Activated T-cell treated with anti-CD3 and anti-CD28 coated beads, Interleukin-2, amount 50 U/mL, for 48 hours (primary cell): ENCODE measurements at places on chromosomes 7 and 10.
A peak's percentile ranks its signal among the peaks of the same experiment; 100 is the strongest.

- DNase-seq: no peak
Measured at GRCh38 chr7:153090764-153091163, 331.2 kb downstream of the ACTR3B start.

DNA sequence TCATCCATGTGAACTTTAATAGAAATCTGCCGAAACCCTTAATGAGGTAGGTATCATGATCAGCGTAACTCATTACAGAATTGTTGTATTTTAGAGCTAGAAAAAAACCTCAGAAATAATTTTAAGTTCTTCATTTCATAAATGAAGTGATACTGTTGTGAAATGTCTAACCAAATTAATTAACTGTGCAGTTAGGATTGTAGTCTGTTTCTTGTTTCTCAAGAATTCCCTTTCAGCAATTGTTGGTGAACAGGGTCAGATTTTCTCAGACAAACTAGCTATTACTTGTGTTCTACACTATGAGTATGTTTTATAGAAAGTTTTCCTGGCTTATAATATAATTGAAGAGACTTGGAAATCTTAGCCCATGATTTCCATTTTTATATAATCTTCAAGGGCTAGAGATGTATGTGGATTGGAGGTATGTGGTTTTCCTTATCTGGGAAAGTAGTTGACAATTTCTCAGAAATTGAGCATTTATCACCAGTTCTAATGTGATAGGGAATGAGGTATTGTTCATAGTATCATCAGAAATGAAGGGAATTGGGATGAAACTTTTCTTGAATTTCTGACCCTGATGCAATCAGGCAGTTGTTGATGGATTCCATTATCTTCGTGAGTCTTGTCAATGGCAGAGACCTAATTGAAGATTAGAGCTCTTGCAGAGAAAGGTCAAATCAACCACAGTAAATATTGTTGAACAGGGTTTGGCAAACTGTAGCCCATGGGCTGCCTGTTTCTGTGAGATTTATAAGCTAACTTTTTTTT, 55.0 kb downstream of the ST7 start:
- DNase-seq: no peak

DNA sequence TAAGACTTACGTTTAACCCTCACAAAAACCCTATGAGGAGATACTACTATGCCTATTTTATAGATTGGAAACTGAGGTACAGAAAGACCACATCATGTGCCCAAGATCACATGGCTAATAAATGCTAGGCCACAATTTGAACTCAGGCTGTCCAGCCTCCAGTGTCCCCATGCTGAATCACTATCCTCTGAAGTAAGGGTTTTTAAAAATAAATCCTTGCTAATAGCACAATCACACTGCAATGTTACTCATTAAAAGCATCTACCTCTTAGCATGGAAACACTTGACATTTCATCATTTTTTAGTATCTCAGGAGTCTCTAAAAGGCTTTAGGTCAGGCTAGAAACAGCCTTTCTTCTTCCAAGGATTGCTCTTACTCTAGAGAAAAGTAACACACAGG, 50.0 kb upstream of the PPP1R3C start:
- no peak for DNase-seq

GRCh38 chr7:120218712-120219111, 54.3 kb upstream of the KCND2 start:
- DNase-seq: no peak

DNA sequence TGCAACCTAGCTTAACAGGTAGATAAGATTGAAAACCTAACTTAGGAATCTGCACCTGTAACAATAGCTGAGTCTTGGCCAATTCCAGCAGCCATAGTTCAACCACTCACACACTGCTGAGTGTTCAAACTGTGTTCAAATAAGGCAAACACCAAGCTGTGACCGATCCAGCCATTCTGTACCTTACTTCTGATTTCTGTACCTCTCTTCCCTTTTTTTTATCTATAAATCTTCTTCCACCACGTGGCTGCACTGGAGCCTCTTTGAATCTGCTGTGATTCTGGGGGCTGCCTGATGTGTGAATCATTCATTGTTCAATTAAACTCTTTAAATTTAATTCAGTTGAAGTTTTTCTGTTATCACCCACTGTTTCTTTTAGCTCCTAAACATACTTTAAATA, 15.7 kb upstream of the FOXL3 start:
- no peak for DNase-seq

- peak; percentile 90 for DNase-seq
Measured at GRCh38 chr10:119305860-119306513, 98.6 kb downstream of the GRK5 start.

GRCh38 chr10:116848032-116848943, 1.0 kb upstream of the ENO4 start:
- DNase-seq: no peak

- no peak for DNase-seq
Measured at GRCh38 chr10:30454744-30455510, 20.9 kb downstream of the MAP3K8 start.

GRCh38 chr10:7795605-7796004, 7.6 kb downstream of the ATP5F1C start:
- DNase-seq: no peak

DNA sequence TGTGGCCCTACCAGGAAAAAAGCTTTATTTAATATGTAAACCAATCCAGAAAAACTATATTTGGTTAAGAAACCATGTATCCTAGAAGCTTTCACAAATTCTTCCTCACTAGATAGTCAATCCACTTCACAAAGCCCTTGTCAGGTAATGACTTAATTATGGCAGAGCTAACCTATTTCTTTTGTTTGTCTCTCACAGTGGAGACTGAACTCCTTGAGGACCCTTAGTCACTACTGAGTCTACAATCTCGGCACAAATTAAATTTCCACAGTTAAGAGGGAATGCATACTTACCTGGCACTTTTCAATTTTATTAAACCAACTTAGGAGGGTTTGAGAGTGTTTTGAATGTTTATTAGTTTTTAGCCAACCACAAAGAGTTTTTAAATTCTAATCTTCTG, 23.0 kb downstream of the WAPL start:
- DNase-seq: no peak

DNA sequence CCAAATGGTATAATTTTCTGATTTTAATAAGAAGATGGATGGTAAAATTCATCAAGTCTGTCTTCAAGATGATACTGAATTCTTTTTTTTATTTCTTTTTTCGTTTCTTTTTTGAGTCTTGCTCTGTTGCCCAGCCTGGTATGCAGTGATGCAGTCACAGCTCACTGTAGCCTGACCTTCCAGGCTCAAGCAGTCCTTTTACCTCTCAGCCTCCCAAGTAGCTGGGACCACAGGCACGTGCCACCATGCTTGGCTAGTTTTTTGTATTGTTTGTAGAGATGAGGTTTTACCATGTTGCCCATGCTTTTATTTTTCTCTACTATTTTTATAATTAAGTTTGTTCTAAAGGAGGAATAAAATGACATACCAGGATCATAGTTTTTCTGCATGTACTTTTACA, 52.1 kb upstream of the HELLS start:
- DNase-seq: no peak

DNA sequence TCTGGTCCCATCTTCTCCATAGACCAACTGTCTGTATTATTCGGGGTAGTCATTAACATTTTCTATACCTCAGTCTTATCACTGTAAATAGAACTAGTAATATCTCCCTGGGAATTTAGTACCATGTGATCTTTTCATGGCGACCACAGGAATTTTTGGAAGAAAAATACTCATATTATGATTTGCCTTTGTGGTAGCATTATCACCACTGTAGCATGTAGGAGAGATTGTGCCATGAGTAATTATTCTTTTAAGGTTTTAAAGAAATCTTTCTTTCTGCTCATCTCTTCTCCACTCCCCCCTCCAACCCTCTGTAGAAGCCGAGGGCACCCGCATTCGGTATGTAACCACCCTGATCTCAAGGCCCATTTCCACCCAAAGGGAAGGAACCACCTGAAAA, 25.0 kb downstream of the ZNF365 start:
- DNase-seq: no peak

- peak; percentile 78 for DNase-seq
Measured at GRCh38 chr10:6543431-6544005, 36.6 kb downstream of the PRKCQ start.

DNA sequence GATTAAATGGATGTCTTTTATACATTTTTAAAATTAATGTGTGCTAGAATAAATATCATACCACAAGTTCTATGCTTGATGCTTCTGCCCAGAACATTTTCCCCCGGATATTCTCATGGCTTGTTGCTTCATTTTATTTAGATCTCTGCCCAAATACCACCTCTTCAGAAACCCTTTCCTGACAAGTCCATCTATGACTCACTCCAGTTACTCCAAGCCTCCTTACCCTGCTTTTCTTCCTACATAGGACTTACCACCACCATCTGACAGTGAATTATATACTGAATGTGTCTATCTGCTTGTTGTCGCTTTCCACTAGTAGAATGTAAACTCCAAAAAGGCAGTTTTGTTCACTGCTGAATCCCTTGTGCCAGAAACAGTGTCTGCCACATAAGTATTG, 19.1 kb upstream of the ERVW-1 start:
- DNase-seq: no peak

GRCh38 chr7:12403287-12404181, at the start of gene VWDE:
Gene VWDE (minus strand): TSS chr7:12403865. CDS start chr7:12403716, 149 bp downstream.
- DNase-seq: peak; percentile 49

- DNase-seq: no peak
Measured at GRCh38 chr10:34164029-34164428, 651.1 kb downstream of the PARD3 start.

DNA sequence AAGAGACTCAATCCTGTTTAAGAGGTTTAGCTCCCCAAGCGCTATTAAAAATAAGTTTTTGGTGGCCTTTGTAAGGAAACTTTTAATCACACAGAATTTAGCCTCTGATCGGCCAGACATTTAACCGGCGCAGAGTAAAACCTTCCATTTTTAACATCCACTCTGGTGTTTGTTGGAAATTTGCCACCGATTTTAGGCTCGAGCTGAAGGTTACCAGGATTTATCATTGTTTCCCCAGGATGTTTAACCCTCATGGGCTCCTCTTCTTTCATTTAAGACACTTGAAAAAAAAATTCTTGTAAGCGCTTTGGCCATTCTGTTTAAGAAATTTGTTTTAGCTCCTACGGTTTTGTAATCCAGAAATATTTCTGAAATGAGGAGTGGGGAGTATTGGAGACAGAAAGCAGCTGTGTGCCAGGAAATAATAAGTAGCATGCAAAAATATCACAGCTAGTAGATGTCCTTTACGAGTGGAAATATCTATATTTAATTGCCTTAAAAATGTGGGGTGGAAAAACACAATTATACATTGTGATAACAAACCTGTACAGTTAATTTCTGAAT, 3.4 kb downstream of the NEUROD6 start:
- DNase-seq: no peak

DNA sequence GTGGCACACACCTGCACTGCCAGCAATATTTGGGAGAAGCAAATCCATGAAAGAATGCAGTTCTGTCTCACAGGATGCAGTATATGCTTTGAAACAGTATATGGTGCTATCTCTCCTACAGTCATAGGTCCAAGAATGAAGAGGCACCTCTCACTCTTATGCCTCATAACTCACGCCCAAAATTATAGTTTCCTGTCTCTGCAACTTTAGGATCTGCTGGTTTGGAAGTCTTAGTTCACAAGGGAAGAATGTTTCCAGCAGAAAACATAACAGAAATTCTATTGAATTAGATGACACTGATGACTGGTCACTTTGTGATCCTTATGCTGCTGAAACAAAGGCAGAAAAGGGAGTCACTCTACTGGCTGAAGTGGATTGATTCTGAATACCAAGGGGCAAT, 5.7 kb downstream of the C10orf67 start:
- no peak for DNase-seq

GRCh38 chr10:129642427-129642826, 175.4 kb downstream of the MGMT start:
- no peak for DNase-seq

- no peak for DNase-seq
Measured at GRCh38 chr10:106757521-106757920, 407.0 kb downstream of the SORCS1 start.

- DNase-seq: no peak
Measured at GRCh38 chr7:105896407-105896911, 20.1 kb upstream of the ATXN7L1 start.

DNA sequence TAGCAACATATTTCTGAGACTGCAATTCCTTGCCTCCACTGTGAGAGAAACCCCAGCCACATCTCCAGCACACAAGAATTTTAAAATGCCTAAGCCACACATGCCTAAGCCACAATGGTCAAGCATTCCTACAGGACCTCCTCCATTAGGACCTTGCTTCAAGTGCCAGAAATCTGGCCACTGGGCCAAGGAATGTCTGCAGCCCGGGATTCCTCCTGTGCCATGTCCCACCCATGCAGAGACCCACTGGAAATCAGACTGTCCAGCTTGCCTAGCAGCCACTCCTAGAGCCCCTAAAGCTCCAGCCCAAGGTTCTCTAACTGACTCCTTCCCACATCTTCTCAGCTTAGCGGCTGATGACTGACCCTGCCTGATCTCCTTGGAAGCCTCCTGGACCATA, 117.5 kb downstream of the AHR start:
- no peak for DNase-seq

- no peak for DNase-seq
Measured at GRCh38 chr7:1970895-1971294, 261.9 kb downstream of the MAD1L1 start.

GRCh38 chr10:66273966-66274519, 651.8 kb upstream of the LRRTM3 start:
- DNase-seq: no peak

DNA sequence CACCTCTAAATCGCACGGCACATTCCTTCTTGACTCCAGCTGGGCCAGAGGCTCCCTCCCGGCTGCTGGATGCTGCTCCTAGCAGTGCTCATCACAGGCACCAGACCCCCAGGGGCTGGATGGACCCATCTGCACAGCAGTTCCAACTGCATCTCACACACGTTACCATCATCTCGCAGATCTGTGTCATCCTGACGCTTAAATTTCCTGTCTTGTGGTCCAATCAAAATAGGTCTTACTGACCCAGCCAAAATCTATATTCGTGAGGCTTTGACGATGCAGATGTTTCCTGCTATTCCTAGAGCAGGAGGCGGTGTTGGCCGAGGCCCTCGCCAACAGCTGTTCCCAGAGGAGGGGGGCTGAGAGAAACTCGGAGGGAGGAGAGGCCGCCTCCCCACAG, 108.0 kb downstream of the MKI67 start:
- DNase-seq: no peak

- no peak for DNase-seq
Measured at GRCh38 chr7:86648169-86648568, 4.5 kb downstream of the GRM3 start.

DNA sequence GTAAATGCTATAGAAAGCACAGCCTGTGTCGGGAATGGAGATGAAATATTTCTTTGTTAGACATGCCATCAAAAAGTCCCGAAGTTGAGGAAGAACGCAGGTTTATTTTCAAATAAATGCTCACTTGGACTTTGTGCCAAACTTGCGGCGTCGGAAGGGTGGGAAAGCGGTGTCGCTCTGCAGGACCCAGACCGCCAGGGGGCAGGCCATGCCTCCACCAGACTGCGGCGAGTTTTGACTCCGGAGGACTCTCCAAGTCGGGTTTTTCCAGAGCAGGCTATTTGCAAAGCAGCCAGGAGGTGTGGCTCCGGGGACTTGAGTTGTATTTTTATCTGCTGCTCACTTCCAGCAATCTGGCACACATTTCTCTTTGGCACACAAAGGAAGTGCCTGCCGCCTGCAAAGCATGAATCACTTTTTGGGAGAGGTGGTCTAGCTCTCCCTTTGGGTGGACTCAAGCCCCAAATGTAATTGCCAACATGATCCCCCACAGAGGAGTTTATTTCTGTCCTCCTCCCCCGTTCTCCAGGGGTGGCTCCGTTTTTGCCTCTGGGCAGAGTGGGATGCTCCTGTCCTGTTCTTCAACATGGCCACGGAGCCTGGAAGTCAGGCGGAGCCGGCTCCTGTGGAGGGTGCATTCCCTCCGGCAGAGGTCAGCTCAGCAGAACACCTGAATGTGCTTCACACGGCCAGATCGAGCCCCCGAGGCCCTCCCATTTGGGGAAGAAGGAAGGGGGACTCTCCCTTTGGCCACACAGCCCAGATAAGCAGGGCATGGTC, 82.3 kb upstream of the GPR26 start:
- peak; percentile 59 for DNase-seq
